ENCODE measurements at places on chromosomes 2 and 18. TPM values are rescaled to one million over a fixed set of nuclear protein-coding genes. Genes with fewer than 3 reads are reported as not detected.

SERPINB4 gene
- polyA plus RNA-seq: not detected

GRCh38 chr18:2536063-2536462 is 35.2 kb downstream of the METTL4 start:
- no peak for DNase-seq

DNA sequence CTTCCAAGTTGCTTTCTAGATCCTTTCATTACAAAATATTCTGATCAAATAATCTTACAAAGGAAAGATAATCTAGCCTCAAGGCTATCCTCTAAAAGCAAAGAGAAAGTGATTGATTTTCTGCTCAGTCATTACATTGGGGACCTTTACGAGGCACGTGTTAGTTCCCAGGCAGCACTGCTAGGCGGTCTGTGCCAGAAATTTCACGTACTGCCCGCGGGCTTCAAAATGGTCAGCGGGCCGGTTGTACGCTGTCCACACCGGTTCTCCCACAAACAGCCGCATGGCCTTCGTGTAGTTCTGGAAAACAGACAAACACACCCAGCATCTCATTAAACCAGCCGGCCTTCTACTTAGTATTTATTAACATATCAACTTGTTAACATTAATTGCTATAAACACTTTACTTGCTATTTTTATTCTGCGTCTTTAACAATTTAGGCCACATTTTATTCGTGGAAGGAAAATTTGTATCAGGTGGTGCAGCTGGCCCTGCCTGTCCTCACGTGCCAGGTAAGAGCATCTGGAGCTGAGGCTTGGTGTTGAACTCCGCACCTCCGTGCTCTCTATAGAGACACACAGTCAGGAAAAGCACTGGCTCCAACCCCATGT is 20.4 kb downstream of the ADI1 start:
- no peak for DNase-seq

- DNase-seq: no peak
Measured at GRCh38 chr2:134667541-134667940, 51.3 kb downstream of the TMEM163 start.

GRCh38 chr18:23871410-23871809 is 143.1 kb upstream of the TTC39C start:
- no peak for DNase-seq

- no peak for DNase-seq
Measured at GRCh38 chr2:137910641-137911040, 53.6 kb upstream of the HNMT start.

GRCh38 chr18:2536493-2536892 is 34.8 kb downstream of the METTL4 start:
- peak; percentile 44 for DNase-seq

DNA sequence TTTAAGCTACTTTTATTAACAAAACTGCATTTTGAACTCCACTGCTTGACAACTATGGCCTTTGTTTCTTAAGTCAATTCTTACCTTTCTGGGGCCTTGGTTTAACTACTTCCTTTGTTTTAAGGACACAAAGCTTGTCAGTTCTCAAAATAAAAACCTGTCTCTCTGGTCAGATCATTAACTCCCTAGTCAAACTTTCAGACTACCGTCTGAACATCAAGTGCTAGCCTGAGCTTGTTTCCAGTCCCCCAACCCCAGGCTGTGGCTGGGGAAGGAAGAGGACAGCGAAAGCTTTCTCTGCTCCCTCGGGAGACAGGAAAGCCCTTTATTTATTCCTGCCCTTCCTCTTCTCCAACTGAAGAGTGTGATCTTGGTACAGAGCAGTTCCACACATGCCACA is 1.7 kb downstream of the SH3YL1 start:
- DNase-seq: no peak

All from forelimb muscle (tissue), 1 donor.